ENCODE measurements at places on chromosomes 3 and 15.

DNA sequence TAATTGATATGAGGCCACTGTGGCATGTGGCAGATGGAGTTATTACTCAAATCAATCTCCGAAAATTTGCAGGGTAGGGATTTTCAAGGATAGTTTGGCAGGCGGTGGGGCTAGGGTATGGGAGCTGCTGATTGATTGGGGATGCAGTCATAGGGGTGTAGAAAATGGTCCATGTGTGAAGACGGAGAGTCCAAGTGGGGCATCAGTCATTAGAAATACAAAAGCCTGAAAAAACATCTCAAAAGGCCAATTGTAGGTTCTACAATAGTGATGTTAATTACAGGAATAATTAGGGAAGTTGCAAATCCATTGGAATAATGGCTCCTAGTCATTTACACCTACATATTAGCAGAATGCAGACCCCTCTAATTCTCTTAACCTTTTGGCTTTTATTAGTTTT lies 4.9 kb downstream of the LEKR1 start:
- no peak for DNase-seq

DNA sequence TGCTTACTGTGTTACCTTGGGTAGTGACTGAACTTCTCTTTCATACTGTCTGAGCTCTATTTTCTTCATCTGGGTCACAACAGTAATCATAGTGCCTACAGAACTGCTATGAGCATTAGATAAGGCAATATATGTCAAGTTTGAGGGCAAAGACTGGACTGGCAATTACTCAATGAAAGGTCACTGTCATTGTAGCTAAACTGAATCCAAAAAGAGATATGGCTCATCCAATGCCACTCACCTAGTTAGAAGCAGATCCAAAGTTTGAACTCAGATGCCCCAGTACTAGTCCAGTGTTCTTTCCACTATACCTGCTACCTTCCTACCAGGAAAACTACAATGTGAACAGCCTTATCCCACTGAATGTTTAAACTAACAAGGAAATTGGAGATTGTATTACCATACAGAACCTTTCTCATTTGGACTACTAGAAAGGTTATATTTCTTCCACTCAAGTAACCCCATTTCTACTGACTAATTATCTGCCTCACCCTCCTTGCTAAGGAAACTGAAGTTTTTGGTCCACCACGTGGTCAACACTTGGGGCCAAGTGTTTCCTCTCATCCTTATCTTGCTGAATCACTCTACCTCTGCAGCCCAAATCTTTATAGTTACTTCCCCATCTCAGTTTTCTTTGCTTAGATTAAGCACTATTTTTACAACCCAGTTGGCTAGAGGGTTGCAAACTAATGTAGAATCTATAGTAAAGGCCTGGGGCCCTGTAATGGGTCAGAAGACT lies 202.3 kb upstream of the LPP start:
- DNase-seq = no peak

GRCh38 chr15:63243101-63243500 lies 34.3 kb upstream of the APH1B start:
- no peak for DNase-seq

DNA sequence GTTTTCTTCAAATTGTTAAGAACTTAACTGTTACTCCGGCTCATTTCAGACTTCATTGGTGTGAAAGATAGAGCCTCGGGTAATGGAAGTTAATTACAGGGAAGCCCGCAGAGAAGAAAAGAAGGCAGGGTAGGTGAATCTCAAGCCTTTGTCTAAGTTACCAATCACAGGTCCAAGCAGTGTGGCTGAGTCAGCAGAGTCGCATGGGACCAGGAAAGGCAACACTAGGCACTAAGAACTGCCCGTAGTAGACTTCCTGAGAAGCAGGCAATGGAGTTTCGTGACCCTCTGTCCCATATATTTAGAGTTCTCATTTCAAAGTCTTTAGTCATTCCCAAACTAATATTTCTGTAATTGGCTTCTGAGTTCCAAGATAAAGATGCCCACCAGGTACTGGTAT lies 122.9 kb upstream of the STT3B start:
- DNase-seq = no peak

GRCh38 chr3:125401402-125401801 lies 26.3 kb upstream of the ZNF148 start:
- DNase-seq = peak; percentile 40

DNA sequence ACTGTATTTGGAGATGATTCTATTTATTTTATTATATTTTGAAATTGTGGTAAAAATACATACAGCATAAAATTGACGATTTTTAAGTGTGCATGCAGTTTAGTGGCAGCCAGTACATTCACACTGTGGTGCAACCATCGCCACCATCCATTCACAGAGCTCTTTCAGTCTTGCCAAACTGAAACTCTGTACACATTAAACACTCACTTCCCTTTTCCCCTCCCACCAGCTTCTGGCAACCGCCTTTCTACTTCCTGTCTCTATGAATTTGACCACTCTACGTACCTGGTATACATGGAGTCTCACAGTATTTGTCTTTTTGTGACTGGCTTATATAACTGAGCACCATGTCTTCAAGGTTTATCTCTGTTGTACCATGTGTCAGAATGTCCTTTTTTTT lies 303.3 kb upstream of the ATP10A start:
- DNase-seq = no peak

DNA sequence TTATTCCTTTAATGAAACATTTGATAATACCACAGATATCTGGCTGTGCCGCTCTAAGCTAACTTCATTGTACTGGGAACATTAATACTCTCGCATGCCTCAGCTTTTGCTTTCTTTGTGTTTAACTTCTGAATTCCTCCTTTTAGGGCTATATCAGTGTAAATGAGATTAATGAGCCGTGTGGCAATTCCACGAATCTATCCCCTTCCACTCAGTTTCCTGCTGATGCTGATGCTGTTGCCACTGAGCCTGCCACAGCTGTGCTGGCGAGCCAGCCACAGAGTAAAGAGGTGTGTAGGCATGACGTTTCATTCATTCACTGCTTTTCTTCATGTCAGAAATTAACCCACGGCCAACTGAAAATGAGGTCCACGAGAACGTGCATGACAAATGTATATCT lies 30.0 kb upstream of the ABHD10 start:
- DNase-seq = no peak

- DNase-seq = no peak
Measured at GRCh38 chr15:90765531-90765930, 48.4 kb downstream of the BLM start.

DNA sequence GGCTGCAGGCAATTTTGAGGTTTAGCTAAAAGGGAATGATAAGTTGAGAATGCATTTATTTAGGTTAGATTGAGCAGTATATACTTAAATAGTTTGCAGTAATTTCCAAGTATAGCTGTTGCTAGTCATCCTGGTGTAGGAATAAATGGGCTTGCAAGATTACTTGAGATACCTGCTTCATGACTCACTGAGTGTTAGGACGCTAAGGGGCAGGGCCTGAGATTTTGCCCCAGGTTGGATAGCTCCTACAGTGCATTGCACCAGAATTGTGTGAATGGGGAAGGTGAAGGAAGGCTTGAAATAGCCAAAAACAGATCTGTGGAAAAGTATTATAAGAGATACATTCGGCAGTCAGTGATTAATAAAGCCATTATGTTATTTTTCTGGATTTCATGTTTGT lies 72.8 kb downstream of the KCNH8 start:
- no peak for DNase-seq
